ENCODE measurements at places on chromosomes 7 and 10. TPM values are rescaled to one million over a fixed set of nuclear protein-coding genes. Genes with fewer than 3 reads are reported as not detected.

DNA sequence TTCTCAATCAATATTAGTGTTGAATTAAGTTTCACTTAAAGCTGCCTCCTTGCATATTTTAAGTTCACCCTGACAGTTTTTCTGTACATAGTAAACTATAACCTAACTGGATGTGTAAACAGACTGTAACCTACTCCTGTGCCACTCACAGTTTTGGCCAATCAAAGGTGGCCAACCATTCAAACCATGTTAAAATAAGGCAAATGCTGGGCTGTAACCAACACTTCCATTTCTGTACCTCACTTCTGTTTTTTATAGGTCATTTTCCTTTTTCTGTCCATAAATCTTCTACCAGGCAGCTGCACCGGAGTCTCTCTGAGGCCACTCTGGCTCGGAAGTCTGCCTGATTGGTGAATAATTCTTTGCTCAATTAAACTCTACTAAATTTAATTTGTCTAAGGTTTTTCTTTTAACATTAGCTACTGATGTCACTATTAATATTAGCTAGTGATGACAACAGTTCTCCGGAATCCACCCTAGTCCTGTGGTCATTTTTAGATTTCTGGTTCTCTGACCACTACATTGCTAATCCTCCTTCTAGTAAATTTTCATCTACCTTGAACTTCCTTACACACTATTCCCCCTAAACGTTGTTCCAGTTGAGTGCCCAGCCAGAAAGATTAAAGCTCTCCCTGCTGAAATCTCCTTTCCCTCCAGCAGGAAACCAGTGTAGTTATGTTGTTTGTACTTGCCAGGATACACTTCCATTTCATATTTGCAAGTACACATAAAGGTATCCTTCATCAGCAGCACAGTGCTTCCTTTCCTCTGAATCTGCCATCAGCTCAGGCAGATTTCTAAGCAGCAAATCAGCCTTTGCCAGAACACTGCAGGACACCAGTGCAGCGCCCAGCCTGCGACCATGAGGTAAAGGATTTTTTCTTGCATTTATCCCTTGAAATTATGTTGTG lies 18.6 kb upstream of the IFIT2 start:
- no peak for DNase-seq

DNA sequence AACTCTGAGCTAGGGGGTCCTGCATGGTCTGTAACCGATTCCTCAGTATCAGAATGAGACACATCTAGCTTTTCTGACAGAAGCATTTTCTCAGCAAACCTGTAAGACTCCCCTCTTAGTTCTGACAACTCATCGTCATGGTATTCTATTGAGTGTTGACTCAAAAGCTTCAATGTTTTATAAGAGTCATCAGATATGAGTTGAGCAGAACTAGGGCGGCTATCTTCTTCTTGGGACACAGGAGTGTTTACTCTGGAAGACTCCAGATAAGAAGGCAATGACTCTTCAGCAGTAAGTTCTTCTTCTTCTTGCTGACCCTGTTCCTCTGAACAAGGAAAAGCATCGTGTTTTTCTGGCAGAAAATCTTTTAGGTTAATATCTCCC lies 167.0 kb upstream of the CCDC6 start:
- DNase-seq: no peak

HYAL4 gene
- total RNA-seq: not detected

DNA sequence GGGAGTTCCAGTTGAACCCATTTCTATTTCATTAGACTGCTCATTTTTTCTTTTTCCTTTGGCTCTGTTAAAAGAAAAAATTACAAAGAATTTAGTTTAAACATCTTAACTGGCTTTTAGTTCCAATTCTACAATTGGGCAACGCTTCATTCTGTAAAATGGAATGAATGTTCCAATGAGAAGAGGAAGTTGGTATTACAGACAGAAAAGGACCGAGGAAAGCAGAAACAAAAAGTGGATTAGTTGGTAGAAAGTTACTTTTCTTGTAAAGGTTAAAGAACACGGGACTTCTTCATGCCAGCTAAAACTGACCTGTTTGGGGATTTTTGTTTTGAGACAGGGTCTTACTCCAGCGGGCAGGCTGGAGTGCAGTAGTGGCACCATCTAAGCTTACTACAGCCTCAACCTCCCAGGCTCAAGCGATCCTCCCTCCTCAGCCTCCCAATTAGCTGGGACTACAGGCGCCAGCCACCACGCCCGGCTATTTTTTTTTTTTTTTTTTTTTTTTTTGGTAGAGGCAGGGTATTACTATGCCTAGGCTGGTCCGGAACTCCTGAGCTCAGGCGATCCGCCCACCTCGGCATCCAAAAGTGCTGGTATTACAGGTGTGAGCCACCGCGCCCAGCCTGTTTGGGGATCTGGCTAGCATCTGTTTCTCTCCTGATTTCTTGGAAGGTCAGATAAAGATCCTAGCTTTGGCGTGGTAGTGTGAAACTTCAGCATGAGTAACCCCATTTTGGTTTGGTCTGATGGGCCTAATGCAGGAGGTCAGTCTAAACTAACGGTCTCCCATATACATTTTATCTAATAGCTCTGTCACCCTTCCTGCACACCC lies 1.3 kb upstream of the VDAC2 start:
- DNase-seq: no peak

- no peak for DNase-seq
These were observed 116.0 kb upstream of the IMMP2L start for GRCh38 chr7:111678281-111678680.

DNA sequence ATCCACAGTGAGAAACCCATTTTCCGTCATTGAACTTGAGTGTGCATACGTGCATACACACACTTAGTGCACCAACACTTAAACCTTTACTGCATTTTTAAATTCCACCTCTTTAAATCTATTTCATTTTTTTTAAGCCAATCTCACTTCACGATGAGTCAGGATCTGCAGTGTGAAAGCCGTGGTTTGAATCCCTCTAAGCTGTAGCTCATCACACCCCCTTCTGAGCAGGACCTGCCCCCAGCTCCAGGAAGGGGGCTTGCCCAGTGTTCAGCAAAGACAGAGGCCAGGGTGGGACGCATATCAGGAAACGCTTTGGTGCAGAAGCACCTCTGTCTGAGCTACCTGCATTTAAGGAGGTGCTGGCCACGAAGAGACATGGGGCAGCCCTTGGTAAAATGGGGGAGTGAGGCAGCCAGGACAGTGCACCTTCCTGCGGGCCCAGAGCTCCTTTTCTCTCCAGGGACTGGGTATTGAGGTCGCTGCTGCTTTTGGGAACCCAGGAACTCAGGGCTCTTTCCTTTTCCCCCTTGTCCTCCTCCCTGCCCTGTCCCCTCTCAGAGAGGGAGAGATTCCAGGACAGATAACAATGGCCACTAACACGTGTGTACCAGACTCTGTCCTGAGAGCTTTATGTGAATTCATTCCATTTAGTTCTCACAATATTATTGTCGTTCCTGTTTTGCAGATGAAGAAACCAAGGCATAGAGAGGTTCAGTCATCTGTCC lies 21.7 kb downstream of the ZNF316 start:
- DNase-seq: no peak

CCL24 gene
- not detected for total RNA-seq

- DNase-seq: no peak
These were observed 98.5 kb downstream of the CABCOCO1 start for GRCh38 chr10:61760943-61761824.

GRCh38 chr7:99339595-99339994 lies 13.9 kb downstream of the ARPC1A start:
- DNase-seq: no peak

GRCh38 chr7:47601119-47601880 lies 19.4 kb upstream of the TNS3 start:
- DNase-seq: no peak

GRCh38 chr10:12422189-12422588 lies 72.8 kb downstream of the CAMK1D start:
- no peak for DNase-seq

Data from activated naive CD8-positive, alpha-beta T cell treated with anti-CD3 and anti-CD28 coated beads for 36 hours (primary cell).